ENCODE measurements at places on chromosomes 12 and 14. TPM values are rescaled to one million over a fixed set of nuclear protein-coding genes. Genes with fewer than 3 reads are reported as not detected.

Gene DHRS2
- not detected for total RNA-seq

Gene CARMIL3
- total RNA-seq = 0.14 TPM

Gene ACSM4
- not detected for total RNA-seq

Gene GRIP1
- not detected for total RNA-seq

Gene AKAP3
- total RNA-seq = 1.4 TPM

Gene BCAT1
- total RNA-seq = 24.9 TPM

Gene SLC5A8
- not detected for total RNA-seq

Gene ETFBKMT
- 2.5 TPM for total RNA-seq

Gene TAS2R30
- 4.1 TPM for total RNA-seq

Gene NOS1
- 0.14 TPM for total RNA-seq

Gene PIGH
- 32.7 TPM for total RNA-seq

Gene KRT77
- total RNA-seq = 0.41 TPM

Gene KRT75
- not detected for total RNA-seq

DNA sequence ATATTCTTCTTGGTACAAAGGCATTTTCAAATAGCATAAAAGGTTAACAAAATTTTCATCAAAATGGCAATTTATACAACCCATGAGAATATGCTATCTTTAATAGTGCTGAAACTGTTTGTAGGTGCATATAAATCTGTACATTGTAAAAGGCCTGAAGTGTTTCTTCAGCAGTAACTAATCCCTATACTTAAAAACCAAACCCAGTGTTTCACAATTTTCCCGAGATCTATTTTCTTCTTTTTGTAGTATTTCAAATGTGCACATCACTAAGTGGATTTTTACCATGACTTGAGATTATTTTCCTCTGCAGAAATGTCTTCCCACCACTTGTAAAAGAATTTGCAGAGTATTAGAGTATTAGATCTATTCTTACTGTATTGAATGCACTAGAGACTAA is 76.5 kb downstream of the FERMT2 start:
- no peak overlapping the region for H3K27ac ChIP-seq
- peaks cover 33% of the 10 kb centered on the region for H3K4me1 ChIP-seq
- no peak for DNase-seq
- peaks cover 42% of the 10 kb centered on the region for H3K36me3 ChIP-seq
- no peaks in the 10 kb centered on the region for H3K27me3 ChIP-seq
- H3K4me3 ChIP-seq = no peak overlapping the region

DNA sequence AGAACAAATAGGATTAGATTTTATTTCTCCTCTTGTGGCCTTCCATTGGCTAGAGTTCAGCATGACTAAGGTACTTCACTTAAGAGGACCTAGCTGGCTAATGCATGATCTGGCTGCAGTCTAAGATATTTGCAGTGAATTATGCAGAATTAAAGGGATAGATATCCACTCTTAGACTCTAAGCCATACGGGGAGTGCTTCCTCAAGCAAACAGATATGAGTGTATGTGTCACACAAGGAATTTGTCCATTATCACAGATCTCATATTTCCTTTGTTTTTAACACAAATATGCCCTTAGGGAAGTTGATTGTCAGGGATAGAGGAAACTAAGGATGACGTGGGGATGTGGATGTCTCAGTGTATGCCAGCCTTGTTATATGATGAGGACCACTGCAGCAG is 88.1 kb upstream of the DHRS4 start:
- H3K36me3 ChIP-seq = no peaks in the 10 kb centered on the region
- H3K27ac ChIP-seq = no peak overlapping the region
- H3K4me1 ChIP-seq = no peaks in the 10 kb centered on the region

DNA sequence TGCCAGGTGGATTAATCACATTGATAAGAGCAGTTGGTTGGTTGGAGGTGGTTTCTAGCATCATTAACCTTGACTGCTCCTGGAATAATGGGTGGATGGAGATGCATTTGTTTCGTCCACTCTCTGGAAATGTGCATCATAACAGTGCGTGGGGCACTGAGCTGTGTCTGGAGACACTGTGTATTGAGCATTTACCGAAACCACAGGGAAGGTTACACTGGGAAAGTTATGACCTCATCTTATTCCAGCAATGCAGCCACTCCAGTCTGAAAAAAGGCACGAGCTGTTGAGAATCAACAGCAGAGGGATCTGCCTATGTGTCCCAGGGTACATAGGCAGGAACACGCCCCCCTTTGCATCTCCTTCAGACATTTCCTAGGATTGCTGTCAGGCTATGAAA is 27.2 kb downstream of the RNFT2 start:
- H3K27ac ChIP-seq = no peak overlapping the region
- H3K27me3 ChIP-seq = no peaks in the 10 kb centered on the region
- peaks cover 2% of the 10 kb centered on the region for H3K4me1 ChIP-seq
- no peaks in the 10 kb centered on the region for H3K36me3 ChIP-seq
- no peak overlapping the region for H3K4me3 ChIP-seq

- peaks cover under 1% of the 10 kb centered on the region for H3K4me1 ChIP-seq
- H3K27ac ChIP-seq = no peak overlapping the region
- no peak for DNase-seq
- H3K4me3 ChIP-seq = no peak overlapping the region
- H3K36me3 ChIP-seq = peaks cover 49% of the 10 kb centered on the region
- H3K27me3 ChIP-seq = no peaks in the 10 kb centered on the region
Observed at GRCh38 chr12:113926788-113927187, 39.3 kb downstream of the RBM19 start.

GRCh38 chr14:24794644-24795305 is 160.8 kb upstream of the GZMB start:
- H3K4me1 ChIP-seq = no peaks in the 10 kb centered on the region
- H3K4me3 ChIP-seq = no peak overlapping the region
- no peak for DNase-seq
- H3K27me3 ChIP-seq = no peaks in the 10 kb centered on the region
- H3K27ac ChIP-seq = no peak overlapping the region

GRCh38 chr14:90785471-90785870 is 30.8 kb downstream of the TTC7B start:
- H3K4me3 ChIP-seq = no peak overlapping the region
- H3K27me3 ChIP-seq = no peaks in the 10 kb centered on the region
- DNase-seq = no peak
- no peak overlapping the region for H3K27ac ChIP-seq
- peaks cover 8% of the 10 kb centered on the region for H3K36me3 ChIP-seq

DNA sequence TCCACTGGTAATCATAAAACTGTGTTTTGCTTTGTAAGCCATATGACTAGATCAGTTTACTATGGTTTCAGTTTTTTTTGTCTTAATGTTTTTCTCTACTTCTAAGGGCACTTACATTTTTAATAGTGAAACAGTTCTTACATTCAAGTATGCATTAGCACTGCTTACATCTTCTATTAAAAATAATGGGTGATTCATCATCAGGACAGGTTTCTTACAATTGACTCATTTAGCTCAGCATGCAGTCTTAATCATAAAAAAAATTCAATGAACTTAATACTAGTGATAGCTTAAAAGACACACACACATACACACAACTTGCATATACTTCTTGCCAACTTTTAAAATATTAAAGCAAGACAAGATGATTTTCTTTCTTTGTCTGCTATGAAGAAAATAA is 845.7 kb upstream of the USP15 start:
- H3K36me3 ChIP-seq = no peaks in the 10 kb centered on the region
- H3K27ac ChIP-seq = no peak overlapping the region
- DNase-seq = no peak
- H3K4me3 ChIP-seq = no peak overlapping the region

DNA sequence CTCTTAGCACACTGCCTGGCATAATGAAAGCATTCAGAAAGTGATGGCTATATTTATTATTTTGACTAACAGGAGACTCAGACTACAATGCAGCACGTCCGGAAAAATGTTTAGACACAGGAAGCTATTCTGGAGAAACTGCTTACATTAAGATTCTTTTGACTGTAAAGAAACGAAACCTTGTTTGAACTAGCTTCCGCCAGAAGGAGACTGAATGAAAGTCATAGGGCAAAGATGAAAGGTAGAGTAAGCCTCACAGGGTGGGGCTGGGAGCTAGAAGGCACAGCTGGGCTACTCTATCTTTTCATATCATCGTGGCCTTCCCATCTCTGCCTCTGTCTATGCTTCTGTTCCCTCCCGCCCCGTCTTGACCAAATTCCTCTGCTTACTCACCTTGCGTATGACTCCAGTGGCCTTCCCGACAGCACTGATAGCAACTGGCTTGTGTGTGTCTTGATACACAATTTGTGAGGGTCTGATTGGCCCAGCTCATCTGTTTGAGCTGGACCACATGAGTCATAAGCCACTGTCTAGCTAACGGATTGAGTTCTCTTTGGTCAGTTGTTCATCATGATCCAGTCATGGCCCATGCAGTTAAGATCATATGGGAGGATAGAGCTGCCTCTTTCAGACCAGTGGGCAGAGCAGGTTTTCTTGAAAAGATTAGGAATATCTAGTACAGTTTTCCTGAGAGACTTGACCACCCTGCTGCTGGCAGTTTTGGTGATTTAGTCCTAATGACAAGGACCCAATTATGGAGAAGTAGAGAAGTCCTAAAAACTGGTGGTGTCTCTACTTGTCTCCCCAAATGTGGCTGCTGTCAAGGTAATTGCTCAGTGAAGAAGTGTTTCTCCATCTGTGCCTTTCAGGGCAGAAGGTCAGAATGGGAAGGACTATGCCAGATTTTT is 151.5 kb upstream of the SLC38A2 start:
- H3K4me1 ChIP-seq = peaks cover 13% of the 10 kb centered on the region
- H3K27me3 ChIP-seq = no peaks in the 10 kb centered on the region
- DNase-seq = peak; percentile 5
- no peak overlapping the region for H3K27ac ChIP-seq

GRCh38 chr14:91327250-91327595 is 82.7 kb upstream of the GPR68 start:
- no peaks in the 10 kb centered on the region for H3K36me3 ChIP-seq
- no peaks in the 10 kb centered on the region for H3K4me1 ChIP-seq
- H3K4me3 ChIP-seq = no peak overlapping the region
- no peaks in the 10 kb centered on the region for H3K27me3 ChIP-seq
- DNase-seq = no peak

- no peaks in the 10 kb centered on the region for H3K36me3 ChIP-seq
- no peak overlapping the region for H3K4me3 ChIP-seq
- no peak overlapping the region for H3K27ac ChIP-seq
- H3K4me1 ChIP-seq = peaks cover 17% of the 10 kb centered on the region
- no peaks in the 10 kb centered on the region for H3K27me3 ChIP-seq
Observed at GRCh38 chr12:96075560-96075959, 40.2 kb upstream of the LTA4H start.

GRCh38 chr12:57262126-57262822 is 11.3 kb upstream of the STAC3 start:
- H3K27ac ChIP-seq = no peak overlapping the region
- H3K27me3 ChIP-seq = no peaks in the 10 kb centered on the region
- peaks cover 43% of the 10 kb centered on the region for H3K36me3 ChIP-seq

- no peaks in the 10 kb centered on the region for H3K27me3 ChIP-seq
- no peak overlapping the region for H3K4me3 ChIP-seq
- no peaks in the 10 kb centered on the region for H3K4me1 ChIP-seq
- DNase-seq = no peak
- no peaks in the 10 kb centered on the region for H3K36me3 ChIP-seq
Observed at GRCh38 chr12:133231001-133231400, 4.7 kb downstream of the ANHX start.

DNA sequence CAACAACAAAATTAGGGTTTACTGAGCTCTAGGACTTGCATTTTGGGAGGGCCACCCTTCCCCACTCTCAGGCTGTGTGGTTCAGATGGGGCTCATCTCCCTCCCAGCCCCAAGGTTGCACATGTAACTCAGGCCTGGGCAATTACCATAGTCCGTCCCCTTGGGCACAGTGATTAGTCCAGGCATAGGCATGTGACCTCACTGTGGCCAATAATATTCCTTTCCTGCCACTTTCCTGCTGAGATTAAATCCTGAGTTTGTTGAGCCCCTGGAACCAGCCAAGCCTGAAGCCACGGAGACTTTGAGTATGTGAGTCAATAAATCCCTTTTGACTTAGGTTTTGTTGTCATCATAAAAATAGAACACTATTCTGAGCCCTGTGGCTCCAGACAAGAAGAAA is 113.0 kb downstream of the AACS start:
- no peak overlapping the region for H3K4me3 ChIP-seq
- H3K27me3 ChIP-seq = no peaks in the 10 kb centered on the region
- no peak for DNase-seq
- no peaks in the 10 kb centered on the region for H3K4me1 ChIP-seq
- H3K27ac ChIP-seq = no peak overlapping the region

- H3K4me1 ChIP-seq = peaks cover 9% of the 10 kb centered on the region
- no peaks in the 10 kb centered on the region for H3K27me3 ChIP-seq
- H3K36me3 ChIP-seq = peaks cover 13% of the 10 kb centered on the region
- no peak overlapping the region for H3K4me3 ChIP-seq
Observed at GRCh38 chr14:92728759-92729364, 19.6 kb downstream of the LGMN start.

DNA sequence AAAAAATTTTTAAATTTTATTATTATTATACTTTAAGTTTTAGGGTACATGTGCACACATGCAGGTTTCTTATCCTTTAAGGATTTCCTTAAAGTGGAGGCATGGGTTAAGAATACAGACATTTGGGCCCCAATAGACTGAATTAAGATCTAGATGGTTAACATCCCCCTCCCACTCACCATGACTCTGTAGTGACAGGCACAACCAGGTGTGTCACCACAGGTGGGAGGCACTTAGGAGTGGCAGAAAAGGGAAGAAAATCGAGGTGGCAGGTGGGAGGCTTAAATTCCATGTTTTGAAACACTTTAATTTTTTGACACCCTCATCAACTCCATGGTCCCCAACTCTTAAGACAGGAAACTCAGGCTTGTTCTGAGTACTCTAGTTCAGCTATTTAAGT is 37.6 kb upstream of the GRIP1 start:
- no peaks in the 10 kb centered on the region for H3K36me3 ChIP-seq
- H3K27me3 ChIP-seq = no peaks in the 10 kb centered on the region
- DNase-seq = no peak
- no peak overlapping the region for H3K27ac ChIP-seq
